ENCODE measurements at places on chromosomes 11 and 22.

DNA sequence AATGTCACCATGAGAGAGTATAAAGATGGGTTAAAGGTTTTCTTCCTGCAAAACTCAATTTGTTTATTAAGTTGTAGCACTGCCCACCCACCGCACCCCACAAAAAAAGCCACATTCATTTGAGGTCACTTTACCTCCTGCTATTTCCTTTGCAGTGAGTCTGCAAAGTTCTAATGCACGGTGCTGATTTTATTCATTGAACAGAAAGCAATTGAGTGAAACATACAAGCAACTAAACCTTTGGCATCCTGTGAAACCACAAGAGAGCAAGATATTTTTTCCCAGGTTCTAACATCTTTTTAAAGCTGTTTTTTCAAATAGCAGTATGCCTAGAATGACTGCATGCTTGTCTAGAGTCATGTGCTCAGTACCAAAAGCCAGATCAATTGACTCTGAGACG lies 39.0 kb downstream of the RRAS2 start:
- DNase-seq = no peak

DNA sequence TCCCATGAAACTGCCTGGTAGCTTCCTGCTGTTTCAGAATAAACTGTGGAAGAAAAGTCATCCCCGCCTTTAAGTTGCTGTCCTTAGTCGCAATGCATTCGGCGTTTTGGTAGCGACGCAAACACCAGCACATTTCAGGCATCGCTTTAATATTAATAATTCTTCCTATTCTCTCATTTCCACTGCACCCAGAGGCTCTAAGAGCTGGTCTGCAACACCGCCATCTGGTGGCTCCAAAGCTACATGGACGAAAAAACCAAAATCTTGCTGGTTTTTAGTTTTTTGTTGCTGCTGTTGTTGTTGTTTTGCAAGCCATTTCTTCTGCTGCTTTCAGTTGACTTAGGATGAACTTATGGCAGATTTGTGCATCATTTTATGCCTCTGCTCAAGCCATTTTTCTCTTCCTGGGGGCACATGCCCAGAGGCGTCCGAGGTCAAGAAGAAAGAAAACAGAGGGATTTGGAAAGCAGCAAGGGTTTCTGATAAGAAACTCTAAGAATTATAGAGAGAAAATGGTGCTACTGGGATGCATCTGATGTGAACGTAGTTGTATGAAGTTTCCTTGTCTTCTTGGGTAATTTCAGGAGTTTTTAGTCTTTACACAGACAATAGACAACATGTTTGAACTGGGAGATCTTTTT lies 345.4 kb upstream of the KIRREL3 start:
- DNase-seq = peak; percentile 46

GRCh38 chr11:91527380-91528030 lies 697.1 kb upstream of the FAT3 start:
- no peak for DNase-seq

GRCh38 chr11:9276571-9276970 lies 11.4 kb upstream of the DENND5A start:
- no peak for DNase-seq

DNA sequence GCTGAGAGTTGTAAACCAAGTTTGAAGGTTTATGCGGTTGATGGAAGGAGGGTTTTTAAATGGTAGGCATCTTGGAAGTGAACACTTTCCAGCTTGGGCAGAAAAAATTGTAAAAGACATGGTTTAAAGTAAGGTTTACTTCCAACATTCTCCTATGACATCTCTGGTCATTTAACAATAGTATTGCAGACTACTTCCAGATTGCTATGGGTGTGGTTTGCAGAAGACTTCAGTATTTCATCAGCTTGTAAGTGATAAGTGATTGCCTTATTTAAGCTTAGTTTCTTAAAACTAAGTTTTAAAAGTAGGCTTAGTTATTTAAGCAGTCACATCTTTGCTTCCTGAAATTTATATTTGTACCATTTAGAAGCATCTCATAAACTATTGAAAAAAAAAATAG lies 7.2 kb upstream of the STT3A start:
- DNase-seq = no peak

GRCh38 chr22:23152238-23153114 lies 7.2 kb downstream of the RAB36 start:
- no peak for DNase-seq

GRCh38 chr11:77381729-77382665 lies 80.5 kb upstream of the GDPD4 start:
- no peak for DNase-seq

Measured in cerebellum (tissue), 4 donors.